ENCODE measurements at places on chromosomes 1 and 21.

DNA sequence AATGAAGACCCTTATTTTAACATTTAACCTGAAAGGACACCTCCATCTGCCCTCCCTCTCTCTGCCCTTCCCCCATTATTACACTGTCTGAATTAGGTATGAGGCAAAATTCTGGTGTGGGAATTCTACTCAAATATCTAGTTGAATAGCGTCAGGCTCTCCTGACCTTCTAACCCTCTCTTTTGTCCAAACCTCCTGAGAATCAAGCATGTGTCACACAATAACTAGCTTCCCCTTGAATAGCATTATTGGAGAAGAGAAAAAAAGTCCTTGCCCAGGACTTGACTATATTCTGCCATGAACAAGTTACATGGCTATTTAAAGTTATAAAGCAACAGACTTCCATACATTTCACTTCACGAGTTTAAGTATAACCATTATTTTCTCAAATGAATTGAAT is 35.5 kb downstream of the USH2A start:
- DNase-seq, result peak; percentile 6

DNA sequence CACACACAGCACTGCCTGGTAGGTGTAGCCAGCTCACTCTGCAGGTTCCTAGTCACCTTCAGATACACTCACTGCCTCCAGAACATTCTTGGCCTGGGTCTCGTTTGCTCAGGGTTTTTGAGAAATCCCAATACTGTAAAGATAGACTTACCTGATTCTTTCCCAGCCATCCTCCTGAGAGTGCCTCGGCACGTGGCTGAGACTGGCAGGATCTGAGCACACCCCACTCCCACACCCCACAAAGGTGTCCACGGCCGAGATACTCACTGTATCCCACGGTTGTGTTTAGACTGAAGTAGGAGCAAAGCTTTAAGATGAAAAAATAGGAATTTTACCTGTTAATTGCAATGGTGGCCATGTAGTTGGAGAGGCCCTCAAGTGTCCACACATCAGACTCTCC is 33.4 kb downstream of the SNAP47 start:
- DNase-seq, result no peak

- no peak for DNase-seq
These were observed 2.2 kb downstream of the WNT4 start for GRCh38 chr1:22140694-22141093.

GRCh38 chr21:28723646-28724045 is 269.0 kb downstream of the LTN1 start:
- DNase-seq, result no peak

DNA sequence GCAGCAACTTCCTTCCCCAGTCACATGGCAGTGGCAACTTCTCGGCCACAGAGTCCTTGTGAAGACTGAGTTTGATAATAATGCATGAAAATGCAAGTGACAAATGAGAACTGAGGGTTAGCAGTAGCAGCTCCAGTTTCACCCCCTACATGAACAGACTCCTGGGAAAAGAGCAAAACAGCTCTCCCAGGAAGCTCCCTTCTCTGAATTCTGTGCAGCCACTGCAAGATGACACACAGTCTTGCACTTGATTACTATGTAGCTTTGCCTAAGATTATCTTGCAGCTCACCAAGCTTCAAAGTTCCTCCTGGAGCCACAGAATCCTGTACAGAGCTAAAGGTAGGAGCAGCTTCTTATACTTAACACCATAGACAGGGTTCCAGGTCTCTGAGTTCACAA is 4.7 kb downstream of the PGBD5 start:
- DNase-seq, result no peak

- no peak for DNase-seq
These were observed 116.3 kb upstream of the CACYBP start for GRCh38 chr1:174883409-174883808.

GRCh38 chr1:205003358-205004131 is 39.5 kb upstream of the CNTN2 start:
- DNase-seq, result peak; percentile 23

All from retina (tissue), 1 donor.